ENCODE measurements at places on chromosomes 7 and 10.
A peak's percentile ranks its signal among the peaks of the same experiment; 100 is the strongest.

GRCh38 chr10:15433850-15434537, 62.9 kb upstream of the FAM171A1 start:
- DNase-seq: no peak

GRCh38 chr10:103858360-103858759, 3.0 kb upstream of the SH3PXD2A start:
- DNase-seq: no peak

- DNase-seq: no peak
These were observed 85.5 kb downstream of the NKX6-2 start for GRCh38 chr10:132700156-132701098.

DNA sequence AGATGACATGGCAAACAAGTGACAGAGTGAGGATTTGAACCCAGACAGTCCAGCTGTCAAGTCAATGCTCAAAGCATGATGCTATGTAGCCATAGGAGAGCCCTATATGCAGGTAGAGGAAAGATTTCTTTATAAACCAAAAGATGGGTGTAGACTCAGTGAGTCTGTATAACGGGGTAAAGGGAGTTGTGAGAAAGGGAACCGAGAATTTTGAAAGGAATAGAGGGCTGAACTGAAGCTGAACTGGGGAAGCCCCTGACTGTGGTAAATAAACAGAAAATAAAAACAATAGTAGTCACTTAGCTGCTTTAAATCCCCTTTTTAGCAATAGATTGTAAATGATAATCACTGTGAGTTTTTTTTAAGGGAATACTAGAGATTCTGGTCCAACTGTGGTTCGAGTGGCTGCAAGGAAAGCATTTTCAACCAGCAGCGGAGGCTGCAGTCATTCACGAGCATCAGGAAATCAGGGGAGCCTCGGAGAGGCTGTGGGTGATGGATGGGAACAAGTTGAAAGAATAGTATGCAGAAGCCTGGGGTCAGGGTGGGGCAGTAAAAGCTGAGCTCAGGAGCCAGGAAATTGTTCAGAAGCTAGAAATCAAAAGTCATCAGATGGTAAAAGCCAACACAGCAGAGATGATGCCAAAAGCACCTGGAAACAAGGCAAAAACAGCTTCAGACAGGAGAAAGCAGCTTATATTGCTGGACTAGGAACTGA, 393.5 kb downstream of the GFRA1 start:
- DNase-seq: no peak

DNA sequence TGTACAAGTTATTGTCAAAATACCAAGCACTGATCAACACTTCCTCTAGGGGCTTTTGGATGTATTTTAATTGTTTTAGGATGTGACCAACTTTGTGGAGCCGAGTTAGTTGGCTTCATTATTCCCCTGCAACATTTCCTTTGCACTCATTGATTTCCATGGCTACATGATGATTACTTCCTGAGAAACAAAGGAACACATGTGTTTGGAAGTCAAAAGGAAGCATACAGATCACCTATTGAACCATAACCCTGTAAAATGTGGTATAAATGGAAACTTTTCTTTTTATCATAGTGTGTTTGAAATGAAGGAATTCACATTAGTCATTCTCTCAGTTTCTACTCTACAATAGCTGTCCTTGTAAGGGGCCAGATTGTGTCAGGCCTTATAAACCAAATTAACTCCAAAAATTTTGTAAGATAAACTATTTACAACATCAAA, 32.2 kb upstream of the EXOC6 start:
- no peak for DNase-seq

- DNase-seq: no peak
These were observed 12.5 kb upstream of the ZNF212 start for GRCh38 chr7:149226840-149227494.

DNA sequence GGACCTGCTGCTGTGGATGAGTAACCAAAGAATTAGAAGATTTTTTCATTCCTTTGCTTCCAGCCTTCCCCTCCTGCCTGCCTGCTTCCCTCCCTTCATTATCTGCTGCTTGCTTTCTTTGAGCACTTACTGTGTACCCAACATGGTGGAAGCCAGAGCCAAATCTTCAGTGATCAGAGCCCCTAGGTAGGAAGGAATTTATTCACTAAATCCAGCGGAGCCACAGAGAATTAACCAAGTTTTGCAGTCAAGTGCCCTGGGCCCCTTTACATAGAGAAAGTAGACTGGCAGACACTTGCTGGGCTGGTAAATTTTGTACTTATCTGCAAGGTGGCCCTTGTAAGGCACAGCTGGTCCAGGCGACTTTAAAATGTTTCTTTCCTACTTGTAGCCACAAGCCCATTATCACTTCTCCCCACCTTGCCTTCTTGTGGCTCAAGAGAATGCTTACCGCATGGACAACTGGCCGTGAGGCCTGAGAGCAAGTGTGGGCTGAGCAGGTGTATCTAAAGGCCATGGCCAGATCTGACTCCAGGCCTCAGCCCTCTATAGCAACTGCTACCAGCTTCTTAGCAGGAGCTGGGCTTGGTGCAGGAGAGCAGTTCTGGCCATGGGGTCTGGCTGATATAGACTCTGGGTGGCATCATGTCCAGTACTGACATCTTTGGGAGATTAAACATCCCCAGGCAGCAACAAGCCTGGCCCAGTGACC, 11.1 kb downstream of the UNC5B start:
- DNase-seq: no peak

GRCh38 chr10:47023237-47024045, 112.2 kb downstream of the PTPN20 start:
- no peak for DNase-seq

DNA sequence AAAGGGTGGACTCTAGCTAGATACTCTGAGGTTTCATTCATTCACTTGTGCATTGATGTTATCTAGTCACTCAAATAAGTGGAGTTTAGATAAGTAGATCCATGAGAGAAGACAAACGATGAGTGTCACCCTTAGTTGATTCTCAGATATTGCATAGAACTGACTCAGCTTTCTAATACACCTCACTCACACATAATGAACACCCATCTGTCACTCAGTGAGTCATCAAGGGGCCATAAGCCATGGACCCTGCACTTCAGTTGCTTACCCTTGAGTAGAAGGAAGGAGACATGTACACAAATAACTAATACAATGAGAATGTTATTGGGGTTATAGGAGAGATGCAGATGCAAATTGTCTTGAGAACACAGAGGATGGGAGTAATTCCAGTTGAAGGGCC, 163.8 kb downstream of the SORCS3 start:
- no peak for DNase-seq

DNA sequence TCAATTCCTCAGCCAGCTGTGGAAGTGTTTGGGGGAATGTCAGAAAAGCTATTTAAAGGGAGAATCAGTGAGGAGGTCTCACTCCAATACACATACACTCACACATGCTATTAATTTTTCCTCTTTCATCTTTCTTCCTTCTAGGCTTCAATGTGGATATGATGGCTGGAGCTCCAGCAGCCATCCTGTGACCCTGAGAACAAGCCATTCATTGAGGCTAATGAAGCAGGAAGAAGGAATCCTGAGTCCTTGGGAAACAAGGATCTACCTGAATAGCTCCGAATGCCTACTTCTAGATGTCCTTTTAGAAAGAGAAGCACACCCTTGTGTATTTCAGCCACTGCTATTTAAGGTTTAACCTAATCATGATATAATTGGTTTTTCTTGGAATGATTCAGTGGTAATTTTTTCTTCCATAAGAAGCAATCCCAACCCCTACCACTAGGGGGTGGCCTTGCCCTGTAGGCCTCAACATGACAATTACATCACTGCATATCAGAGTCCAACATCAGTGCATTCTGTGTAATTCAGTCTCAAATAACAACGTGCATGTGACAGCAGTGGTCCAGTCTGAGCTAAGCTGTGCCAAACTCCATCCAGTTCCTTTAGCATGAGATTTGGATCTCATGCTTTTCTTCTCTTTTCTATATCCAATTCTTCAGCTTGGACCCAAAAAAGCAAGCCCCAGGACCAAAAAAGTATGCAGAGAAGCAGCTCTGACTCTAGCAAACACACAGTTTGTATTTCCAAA, 85.3 kb upstream of the ANKRD1 start:
- DNase-seq: peak; percentile 22

- DNase-seq: no peak
These were observed 414.2 kb upstream of the SEMA3C start for GRCh38 chr7:81333004-81333403.

DNA sequence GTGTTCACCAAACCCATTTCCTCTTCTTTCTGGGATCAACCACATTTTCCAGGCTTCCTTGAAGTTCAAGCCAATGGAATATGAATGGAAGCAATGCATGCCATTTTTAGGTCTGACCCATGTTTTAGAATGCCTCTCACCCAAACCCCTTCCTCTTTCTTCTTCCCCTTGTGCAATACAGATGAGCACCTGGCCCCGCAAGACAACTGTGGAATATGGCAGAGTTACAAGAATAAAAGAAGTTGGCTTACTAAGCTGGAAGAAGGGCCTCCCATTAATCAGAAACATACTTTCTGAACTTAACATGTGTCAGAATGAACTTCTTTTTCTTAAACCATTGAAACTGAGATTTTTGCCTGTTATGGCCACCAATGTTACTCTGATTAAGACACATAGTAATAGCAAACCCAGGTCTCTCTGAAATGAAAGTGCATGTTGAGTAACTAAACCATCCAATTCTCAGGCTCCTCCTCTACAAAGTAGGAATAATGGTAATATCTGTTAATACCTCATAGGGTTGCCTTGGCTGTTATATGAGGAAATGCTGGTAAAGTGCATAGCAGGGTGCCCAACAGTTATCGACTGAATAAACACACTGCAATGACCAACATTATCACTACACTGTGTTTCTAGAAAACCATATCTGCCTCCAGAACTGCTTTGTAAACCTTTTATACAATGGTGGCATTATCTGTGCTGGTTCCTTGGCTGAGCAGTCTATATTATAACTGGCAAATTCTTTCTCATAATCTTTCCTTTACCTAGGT, 382.2 kb upstream of the NRP1 start:
- DNase-seq: no peak

- DNase-seq: no peak
These were observed 4.9 kb upstream of the PPIF start for GRCh38 chr10:79342295-79342761.

- no peak for DNase-seq
These were observed 652 bp upstream of the VPS26A start for GRCh38 chr10:69123306-69123746.

DNA sequence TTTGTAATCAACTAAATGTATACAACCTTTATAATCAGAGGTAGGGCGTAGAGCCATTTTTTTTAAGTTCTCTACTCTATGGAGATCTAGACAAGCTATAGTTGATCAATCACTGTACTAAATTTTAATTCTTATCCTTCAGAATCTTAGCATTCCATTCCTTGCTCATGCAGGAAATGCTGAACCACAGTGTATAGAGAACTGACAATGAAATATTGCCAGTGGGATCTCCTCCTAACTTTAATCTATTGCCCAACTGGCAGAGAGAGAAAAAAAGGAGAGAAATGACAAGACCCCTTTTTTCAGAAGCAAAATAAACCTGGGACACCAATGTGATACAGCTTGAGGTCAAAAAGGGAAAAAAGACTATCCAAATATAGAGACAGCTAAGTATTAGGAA, 26.4 kb upstream of the PPP3CB start:
- DNase-seq: no peak

GRCh38 chr10:95295031-95295755, 4.4 kb upstream of the PDLIM1 start:
- DNase-seq: no peak

DNA sequence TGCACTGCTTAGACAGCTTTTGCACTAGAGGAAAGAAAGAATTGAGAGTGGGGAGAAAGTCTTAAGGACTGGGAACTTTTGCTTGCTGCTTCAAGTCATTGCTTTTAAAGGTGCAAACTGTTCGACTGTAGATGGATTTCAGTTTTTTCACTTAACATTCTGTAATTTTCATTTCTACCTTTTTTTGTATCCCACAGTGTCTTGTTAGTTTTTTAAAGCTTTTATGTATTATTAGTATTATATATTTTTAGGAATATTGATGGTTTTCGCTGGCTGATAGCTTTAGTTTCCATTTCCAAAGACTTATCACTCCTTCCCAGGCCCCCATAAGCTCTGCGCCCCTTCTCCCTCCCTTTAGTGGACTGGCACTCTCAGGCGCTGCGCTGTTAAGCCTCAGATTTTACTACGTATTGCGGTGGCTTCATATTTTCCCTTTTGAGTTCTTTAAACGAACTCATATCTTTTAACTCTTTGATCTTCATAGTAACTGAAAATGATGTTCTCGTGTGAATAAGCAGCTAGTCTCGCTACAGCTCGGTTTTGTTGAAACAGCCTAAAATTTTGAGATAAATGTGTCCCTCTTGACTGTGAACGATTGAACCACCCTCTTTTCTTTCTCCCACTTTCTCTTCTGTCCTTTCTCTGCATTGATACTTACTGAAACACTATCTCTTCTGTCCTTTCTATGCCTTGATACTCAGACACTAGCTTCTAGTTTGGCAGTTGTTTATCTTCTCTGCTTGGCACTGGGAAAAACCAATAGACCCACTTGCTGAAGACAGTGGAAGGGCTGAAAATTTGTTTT, 2.5 kb upstream of the ETV1 start:
- DNase-seq: no peak

DNA sequence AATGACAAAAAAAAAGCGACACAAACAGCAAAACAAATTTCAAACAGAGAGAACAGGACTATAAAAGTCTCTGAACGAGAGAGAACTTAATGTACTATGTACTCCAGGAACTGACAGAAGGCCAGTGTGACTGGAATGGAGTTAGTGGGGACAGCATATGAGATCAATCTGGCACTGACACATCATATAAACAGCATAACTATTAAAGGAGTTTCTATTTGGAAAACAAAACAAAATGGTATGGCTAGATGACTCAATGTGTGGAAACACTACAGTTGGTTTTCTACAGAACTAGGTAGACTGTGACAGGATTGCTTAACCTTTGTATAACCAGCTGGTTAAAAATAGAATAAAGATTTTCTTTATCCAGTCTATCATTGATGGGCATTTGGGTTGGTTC, 232.9 kb upstream of the KAT6B start:
- no peak for DNase-seq
